Stimulated activated CD8-positive, alpha-beta memory T cell treated with anti-CD3 and anti-CD28 coated beads, Interleukin-7, amount 100 ng/mL, for 1 hour (primary cell): ENCODE measurements at places on chromosomes 11 and 22.

DNA sequence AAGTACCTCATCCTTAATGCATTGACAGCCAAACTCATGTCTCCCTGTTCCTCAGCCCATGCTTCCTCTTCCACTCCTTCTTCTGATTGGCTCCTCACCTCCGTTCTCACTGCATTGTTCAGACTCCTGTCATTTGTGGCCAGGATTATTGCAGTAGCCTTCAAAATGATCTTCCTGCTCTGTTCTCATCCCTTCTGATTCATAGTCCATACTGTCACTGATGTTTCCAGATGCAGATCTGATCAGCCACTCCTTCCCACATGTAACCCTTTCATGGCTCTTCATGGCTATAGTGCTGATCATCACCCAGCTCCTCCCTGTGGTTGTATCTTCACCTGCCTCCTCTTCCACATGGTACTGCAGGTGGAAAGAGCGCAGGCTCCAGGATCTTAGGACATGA is 71.7 kb downstream of the DEPDC5 start:
- DNase-seq = no peak

DNA sequence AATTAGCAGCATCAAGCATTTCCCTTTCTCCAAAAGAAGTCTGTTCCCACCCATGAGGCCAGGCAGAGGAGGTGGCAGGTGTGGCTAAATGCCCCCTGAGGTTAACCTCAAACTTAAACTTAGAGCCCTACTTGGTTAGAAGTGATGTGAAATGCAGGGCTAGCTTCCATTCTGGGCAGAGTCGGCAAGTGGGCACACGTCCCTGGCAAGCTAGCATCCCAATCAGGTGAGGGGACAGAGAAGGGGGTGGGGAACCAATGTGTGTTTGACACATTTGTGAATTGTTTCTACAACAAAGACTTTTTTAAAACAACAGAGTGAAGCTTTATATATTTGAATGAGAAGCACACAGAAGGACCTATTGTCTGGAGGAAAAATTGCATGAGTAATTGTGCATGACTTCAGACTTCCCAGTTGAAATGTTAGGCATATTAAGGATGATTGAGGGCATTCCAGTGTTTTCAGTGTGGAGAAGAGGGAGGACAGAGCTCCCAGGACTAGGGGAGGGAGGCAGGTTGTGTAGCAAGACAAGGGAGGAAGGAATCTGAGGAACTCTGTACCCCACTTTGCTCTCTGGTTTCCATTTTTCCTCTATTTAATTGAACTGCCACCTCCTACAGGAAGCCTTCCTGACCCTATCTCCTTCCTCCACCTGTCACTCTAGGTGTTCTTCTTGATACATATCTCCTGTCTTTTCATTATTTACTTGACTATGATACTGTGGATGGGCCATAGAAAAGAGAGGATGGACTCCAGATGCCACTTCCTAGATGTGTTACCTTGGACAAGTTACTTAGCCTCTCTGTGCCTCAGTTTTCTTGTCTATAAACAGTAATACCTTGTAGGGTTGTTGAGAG is 83.3 kb upstream of the PICALM start:
- DNase-seq = no peak

- no peak for DNase-seq
Observed at GRCh38 chr11:71449596-71449995, 1.4 kb upstream of the DHCR7 start.

DNA sequence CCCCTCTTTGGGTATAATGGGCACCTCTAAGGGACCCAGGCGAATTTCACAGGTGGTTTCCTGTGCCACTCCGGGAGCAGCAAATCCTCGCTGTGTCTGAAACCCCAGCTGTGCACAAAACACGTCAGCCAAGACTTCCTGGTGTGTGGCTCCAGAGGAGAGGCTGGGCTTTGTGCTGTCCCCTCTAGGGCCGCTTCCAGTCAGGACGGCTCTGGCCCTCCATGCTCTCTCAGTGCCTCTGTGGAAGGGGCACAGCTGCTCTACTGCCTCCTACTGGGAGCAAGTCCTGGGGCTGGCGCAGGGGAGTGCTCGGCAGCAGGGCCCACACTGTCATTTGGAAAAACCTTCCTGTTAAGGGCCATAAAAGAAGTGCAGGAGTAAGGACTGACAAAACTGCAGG is 23.7 kb upstream of the ARFGAP3 start:
- DNase-seq = no peak

DNA sequence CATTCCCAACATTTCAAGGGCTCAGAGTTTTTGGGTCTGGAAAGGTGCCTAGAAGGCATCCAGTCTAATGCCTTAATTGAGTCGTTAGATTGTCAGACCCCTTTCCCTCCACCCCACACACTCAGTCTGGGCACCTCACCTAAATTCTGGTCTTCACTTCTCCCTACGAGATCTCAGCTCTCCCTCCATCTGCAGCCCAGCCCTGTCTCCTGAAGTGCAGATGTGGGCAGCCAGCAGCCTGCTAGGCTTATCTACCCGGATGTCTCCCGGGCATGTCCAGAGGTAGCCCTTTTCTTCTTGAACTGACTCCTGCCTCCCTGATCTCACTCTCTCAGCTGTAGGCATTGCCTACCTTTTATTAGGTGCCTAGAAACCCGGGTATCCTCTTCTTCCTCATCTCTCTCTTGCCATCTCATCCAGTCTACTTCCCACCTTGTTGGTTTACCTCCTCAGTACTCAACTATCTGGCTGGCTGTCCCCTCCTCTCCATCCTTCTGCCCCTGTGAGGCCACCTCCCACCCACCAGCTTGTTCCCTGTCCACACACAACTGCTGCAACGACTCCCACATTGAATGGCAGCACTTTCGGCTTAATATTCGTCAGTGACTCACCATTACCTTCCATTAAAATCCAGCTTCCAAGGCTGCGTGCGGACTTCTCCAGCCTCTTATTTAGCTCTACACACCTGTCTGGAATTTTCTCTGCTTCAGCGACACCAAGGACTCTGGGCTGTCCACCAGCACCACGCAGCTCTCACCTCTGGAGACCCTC is 6.2 kb downstream of the SEPTIN3 start:
- DNase-seq = no peak
